ENCODE measurements at places on chromosomes 16 and 17.

- DNase-seq: no peak
Measured at GRCh38 chr17:70804161-70804560, 634.8 kb downstream of the KCNJ2 start.

DNA sequence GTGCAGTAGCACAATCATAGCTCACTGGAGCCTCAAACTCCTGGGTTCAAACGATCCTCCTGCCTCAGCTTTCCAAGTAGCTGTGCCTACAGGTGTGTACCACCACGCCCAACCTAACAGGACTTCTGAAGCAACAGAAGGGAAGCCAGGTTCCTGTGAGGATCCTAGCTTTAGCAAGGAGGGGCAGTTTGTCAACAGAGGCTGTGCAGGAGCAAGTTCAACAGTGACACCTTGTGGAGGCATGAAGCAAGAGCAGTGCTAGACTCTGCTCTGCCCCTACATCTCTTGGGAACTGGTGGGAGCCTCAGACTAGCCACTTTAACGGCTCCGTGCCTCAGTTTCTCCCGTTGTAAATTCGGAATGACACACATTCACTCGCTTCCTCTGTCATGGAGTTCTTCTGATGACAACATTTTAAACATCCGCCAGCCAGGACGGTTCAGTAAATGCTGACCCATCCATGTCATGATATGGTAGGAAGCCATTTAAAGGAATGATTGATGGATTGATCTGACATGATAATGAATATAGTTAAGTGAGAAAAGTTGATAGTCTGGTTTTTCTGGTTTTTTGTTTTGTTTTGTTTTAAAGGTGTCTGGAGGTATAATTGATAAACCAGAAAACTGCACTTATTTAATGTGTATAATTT is 218.7 kb downstream of the MRTFB start:
- DNase-seq: no peak

- DNase-seq: no peak
Measured at GRCh38 chr16:87851141-87851587, 18.1 kb downstream of the SLC7A5 start.

DNA sequence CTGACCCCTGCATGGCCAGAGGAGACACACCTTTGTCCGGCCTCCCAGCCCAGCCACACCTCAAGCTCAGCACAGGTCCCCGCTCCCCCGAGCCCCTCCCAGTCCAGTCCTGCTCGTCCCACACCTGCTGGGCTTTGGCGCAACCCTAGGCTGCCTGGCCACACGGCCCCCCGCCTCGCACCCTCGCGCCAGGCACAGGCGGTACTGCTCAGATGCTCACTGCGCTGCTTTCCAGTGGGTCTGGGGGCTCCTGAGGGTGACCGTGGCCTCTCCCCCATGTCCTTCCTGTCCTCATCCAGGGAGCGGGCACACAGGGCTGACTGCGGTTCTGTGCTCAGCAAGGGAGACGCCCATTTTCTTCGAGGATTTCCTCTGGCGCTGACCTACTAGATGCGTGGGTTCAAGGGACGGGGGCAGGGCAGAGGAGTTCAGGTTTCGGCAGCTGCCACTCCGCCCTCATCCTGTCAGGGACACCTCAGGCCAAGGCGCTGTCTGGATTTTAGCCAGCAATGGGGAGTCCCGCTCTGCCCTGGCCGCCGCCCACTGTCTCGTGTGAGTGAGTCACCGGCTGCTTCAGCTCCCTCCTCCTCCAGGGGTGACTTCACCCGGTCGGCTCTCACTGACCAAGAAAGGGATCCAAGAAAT is 118.0 kb upstream of the ZNF469 start:
- peak; percentile 16 for DNase-seq

All from putamen (tissue), 1 donor.